ENCODE measurements at places on chromosomes 1 and 21.

DNA sequence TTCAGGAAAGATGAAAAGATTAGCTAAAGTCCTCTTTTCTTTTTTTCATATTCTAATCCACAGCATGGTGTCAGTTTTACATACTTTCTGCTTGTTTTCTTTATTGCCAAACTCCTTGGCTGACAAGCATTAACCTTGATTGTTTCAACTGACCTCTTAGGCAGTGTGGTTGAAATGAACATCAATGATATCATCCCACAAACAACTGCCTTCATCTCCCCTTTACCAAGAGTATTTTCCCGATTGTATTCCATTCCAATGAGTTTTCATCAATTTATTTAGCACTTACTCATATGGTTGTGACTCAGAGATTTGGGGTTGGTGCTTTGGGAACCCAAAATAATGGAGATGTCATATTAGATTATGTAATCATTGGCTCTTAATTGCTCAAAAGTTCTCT lies 71.8 kb downstream of the SPAG17 start:
- no peak for DNase-seq

GRCh38 chr1:164563721-164564360 lies 4.9 kb downstream of the PBX1 start:
- no peak for DNase-seq

DNA sequence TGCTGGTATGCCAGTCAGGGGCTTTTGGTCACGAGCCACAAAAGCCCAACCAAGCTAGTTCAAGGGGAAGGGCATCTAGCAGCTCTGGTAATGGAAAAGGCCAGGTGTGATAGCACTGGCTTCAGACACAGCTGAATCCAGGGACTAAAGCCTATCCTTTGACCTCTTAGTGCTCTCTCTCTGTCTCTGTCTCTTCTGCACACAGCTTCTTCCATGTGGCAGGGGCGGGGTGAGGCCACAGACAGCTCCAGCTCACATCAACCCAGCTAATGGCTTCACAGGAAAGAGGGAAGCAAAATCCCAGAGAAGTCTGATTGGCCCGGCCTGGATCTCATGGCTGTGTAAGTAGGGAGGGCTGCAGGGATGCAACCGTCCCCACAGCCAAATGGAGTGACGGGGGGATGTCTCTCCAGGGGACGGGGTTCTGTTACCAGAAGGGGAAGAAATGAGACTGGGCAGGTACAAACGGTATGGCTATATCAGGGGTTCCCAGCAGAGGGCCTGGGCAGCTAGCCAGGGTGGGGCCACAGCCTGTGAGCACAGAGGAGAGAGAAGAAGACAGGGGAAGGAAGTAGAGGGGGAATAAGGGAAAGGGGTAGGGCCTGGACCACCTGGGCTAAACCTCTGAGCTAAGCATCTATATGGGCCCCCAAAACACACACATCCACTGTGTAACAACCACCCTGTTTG lies 42.4 kb downstream of the FBXO2 start:
- DNase-seq, result no peak

GRCh38 chr1:52153898-52154297 lies 12.0 kb downstream of the ZFYVE9 start:
- DNase-seq, result no peak

GRCh38 chr1:204483791-204484190 lies 10.8 kb downstream of the PIK3C2B start:
- no peak for DNase-seq

- no peak for DNase-seq
These were observed 3.4 kb upstream of the PLCH2 start for GRCh38 chr1:2472561-2473177.

GRCh38 chr1:18830596-18830995 lies 28.9 kb downstream of the TAS1R2 start:
- DNase-seq, result no peak

DNA sequence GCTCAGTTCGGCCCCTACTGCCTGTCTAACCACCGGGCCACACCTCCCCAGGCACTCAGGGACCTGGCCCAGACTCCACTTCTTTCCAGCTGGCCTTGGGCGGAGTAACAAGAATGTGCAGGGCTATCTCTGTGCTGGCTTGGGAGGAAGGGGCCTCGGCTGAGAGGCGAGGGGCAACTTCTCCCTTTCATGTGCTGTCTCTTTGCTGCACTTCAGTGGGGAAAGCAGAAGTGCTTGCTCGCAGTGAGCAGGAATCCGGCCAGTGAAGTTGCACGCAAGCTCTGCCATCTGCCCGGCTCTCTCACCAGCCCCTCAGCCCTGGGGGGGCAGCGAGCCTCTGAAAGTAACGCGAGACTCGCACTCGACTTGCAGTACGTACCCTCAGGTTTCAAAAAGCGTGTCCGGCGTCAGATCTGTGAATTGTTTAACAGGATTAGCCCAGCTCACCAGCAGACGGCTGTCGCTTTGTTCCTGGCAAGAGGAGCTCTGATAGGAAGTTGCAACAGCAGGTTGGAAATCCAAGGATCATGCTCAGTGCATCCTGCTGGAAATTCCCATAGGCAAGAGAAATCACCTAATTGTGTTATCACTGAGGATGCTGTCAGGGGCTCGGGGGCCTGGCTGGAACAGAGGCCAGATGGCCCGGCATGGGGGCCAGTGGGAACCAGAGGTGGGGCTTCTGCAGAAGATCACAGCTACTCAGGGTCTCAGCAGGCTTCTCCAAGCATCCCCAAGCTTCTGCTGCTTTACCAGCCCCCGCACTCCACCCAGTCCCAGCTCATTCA lies 221.1 kb downstream of the NPHP4 start:
- no peak for DNase-seq

- DNase-seq, result no peak
These were observed 4.0 kb upstream of the PLEKHM2 start for GRCh38 chr1:15680131-15680530.

Measured in effector memory CD4-positive, alpha-beta T cell (primary cell).